ENCODE measurements at places on chromosomes 2 and 18. TPM values are rescaled to one million over a fixed set of nuclear protein-coding genes. Genes with fewer than 3 reads are reported as not detected.

DNA sequence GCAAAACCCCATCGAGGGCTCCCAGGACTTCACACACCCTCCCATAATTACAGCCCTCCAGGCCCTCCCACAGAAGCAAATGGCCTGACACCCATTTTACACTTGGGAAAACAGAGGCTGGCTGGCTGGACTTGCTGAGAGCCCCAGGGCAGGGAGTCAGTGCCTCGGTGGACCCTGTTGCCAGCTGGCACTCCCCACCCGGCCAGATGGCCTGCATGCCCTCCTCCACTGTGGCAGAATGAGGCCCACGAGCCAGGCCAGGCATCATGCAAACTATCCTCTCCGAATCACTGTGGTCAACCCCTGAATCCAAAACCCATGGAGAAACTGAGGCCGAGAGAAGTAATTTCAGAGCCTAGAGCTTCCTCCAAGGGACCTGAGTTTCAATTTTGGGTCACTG lies 129.7 kb downstream of the SMAD2 start:
- H3K36me3 ChIP-seq = no peaks in the 10 kb centered on the region
- H3K27me3 ChIP-seq = no peaks in the 10 kb centered on the region
- H3K27ac ChIP-seq = no peak overlapping the region
- no peaks in the 10 kb centered on the region for H3K4me1 ChIP-seq
- no peak for DNase-seq
- H3K4me3 ChIP-seq = no peak overlapping the region

GRCh38 chr2:156436497-156437085 lies 412 bp downstream of the GPD2 start:
- H3K4me1 ChIP-seq = peaks cover 23% of the 10 kb centered on the region
- peak; percentile 26 for DNase-seq
- no peaks in the 10 kb centered on the region for H3K27me3 ChIP-seq
- peak overlapping the region; percentile 92 for H3K27ac ChIP-seq
- peaks cover 6% of the 10 kb centered on the region for H3K36me3 ChIP-seq
- peak overlapping the region; percentile 94 for H3K4me3 ChIP-seq

- H3K4me1 ChIP-seq = peaks cover 17% of the 10 kb centered on the region
- no peak overlapping the region for H3K27ac ChIP-seq
- no peaks in the 10 kb centered on the region for H3K27me3 ChIP-seq
- H3K4me3 ChIP-seq = no peak overlapping the region
Observed at GRCh38 chr18:63376538-63376937, 9.5 kb upstream of the KDSR start.

GRCh38 chr18:48832938-48833700 lies 117.6 kb downstream of the SMAD7 start:
- H3K36me3 ChIP-seq = no peaks in the 10 kb centered on the region
- H3K27me3 ChIP-seq = no peaks in the 10 kb centered on the region
- DNase-seq = no peak
- H3K4me3 ChIP-seq = peak overlapping the region; percentile 5

- H3K4me1 ChIP-seq = no peaks in the 10 kb centered on the region
- no peaks in the 10 kb centered on the region for H3K36me3 ChIP-seq
- peaks cover 3% of the 10 kb centered on the region for H3K27me3 ChIP-seq
- no peak for DNase-seq
- H3K27ac ChIP-seq = no peak overlapping the region
Observed at GRCh38 chr2:26422947-26423629, 21.4 kb downstream of the DRC1 start.

DNA sequence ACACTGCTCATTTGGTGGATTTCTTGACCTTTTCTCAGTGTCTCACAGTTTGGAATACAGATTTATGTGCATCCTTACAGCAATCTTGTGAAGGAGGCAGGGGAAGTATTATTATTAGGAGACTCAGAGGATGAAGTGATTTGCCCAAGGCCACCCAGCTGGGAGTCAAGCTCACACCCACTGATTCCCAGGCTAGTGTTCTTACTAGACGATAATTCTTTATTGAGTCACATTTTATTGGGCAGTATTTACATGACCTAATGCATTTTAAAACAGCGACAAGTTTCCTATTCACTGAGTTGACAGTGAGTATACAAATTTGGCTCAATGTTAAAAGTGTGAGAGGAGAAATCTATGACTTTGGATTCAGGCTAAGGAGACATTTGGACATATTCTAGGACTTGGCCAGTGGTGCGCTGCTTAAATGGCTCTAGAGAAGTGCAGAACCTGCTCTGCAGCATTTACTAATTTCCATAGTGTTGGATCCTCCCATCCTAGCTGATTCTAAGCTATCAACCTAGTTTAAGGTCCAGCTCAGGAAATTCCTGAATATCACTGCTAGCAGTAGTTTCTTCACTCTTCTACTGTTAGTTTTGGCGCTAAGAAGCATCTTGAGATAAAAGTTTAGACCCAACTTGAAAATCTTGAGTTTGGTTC lies 199.3 kb downstream of the MTX2 start:
- H3K4me1 ChIP-seq = peaks cover 10% of the 10 kb centered on the region
- no peaks in the 10 kb centered on the region for H3K36me3 ChIP-seq
- no peak for DNase-seq

DNA sequence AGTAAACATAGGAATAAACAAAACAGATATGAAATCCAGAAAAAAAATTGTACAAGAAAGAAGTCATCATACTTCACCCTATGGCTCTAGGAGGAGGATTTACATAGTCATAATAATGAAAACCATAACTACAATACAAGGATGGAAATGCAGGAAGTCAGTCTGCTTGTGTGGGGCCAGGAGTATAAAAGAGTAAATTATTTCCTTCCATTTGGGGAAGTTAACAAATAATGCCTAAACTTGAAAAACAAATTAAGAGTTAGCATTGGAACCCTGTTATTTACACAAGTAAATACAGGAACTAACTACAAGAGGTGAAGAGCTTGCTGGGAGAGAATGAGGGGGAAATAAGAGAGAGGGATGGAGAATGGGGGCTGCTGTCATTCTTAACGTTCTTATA lies 15.4 kb downstream of the TMEM163 start:
- H3K4me1 ChIP-seq = peaks cover 16% of the 10 kb centered on the region
- H3K36me3 ChIP-seq = no peaks in the 10 kb centered on the region
- H3K27ac ChIP-seq = no peak overlapping the region

DNA sequence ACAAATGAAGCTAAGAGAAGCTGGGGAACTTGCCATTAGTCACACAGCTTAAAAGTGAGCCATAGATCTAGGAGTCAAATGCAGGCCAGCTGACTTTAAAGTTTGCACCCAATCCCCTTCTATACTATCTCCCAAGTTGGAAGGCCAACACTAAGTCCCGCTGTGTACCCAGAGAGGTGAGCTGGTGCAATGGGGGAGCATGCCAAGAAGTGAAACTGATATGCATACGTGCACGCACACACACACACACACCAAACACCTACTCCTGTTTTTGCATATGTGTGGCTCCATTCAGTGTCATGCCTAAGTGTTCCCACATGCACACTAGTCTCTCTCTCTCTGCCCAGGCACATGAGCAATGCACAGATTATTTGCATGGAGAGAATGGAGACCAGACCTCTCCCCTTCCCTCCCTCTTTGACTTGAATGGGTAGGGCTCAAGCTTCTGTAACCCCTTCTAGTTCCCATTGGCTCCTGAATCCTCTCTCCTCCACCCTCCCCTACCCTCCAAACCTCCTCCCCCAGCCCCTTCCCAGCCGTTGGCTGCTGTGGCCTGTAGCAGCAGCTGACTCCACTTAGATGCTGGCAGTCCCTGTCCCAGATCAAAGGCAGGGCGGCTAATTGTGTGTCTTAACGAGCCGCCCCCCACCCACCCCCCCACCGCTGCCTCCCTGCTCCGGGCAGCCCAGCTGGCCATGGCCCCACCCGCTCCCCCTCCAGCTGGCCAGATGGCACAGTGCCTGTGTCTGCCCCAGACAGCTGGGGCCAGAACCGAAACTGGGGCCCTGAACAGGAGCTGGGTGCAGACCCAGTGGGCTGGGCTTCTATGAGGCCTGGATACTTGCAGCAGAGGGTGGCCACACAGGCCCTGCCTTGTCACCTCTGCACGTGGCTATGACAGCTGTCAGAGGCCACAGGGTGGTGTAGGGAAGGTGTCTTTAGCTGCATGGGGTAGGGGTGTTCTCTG lies 5.6 kb downstream of the WNT10A start:
- H3K27ac ChIP-seq = no peak overlapping the region
- H3K27me3 ChIP-seq = peaks cover 11% of the 10 kb centered on the region
- no peak overlapping the region for H3K4me3 ChIP-seq
- peaks cover 30% of the 10 kb centered on the region for H3K4me1 ChIP-seq
- DNase-seq = no peak

DNA sequence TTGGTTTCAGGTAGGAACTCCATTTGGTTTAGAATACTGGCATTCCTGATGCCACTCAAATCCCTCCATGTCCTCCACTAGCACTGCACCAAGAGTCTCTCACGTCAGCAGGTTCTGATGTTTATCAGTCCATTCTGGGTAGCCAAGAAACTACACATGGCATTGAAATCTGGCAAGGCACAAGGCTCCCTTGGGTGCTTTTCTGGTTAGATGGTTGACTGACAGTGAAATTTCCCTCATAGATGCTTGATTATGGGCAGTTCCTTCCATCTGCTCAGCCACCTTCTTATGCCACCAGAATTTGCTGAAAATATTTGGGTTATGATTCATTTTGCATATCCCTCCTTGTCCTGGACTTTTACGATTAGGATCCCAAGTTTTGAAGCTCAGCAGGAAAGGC lies 32.6 kb downstream of the EDAR start:
- H3K4me1 ChIP-seq = peaks cover 51% of the 10 kb centered on the region
- H3K27ac ChIP-seq = no peak overlapping the region

Gene ZC3H6
- total RNA-seq = 18.7 TPM

DNA sequence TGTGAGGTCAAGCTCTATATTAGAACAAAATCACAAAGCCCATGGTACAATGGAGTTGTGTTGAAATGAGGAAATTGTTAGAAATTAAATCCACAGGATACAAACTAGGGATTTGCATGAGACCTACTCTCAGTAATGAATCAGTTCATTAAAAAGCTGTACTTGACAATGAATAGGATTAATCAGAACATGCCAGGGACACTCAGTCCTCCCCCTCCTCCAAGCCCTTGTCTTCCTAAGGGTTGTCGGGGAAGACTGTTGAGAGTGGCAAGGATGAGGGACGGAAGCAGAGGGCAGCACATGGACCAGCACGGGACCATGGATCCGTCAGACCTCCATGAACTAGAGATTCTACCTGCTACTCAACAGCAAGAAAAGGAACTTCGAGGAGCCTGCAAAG lies 39.8 kb downstream of the SPRED2 start:
- peaks cover 30% of the 10 kb centered on the region for H3K4me1 ChIP-seq
- no peak overlapping the region for H3K4me3 ChIP-seq
- no peak for DNase-seq
- H3K36me3 ChIP-seq = no peaks in the 10 kb centered on the region
- H3K27ac ChIP-seq = no peak overlapping the region
- peaks cover 3% of the 10 kb centered on the region for H3K27me3 ChIP-seq

DNA sequence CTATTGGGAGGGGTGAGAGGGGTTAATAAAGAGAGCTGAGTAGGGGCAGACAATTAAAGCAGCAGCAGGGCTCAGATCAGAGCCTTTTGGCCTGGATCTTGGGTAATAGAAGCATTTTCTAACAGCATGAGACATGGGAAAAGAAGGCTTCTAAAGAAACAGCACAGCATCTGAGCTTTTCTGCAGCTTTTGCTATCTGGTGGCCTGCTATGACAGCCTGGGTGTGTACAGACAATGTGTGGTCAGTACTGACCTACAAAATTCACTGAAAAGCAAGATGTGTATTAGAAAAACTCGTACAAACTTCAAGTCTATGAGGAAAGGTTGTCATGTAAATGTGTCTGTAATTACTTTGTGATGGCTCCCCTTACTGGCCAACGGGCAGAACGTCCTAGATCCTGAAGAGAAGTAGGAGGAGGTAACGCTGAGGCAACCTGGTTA lies 95.6 kb downstream of the GALNT3 start:
- no peaks in the 10 kb centered on the region for H3K36me3 ChIP-seq
- H3K4me1 ChIP-seq = no peaks in the 10 kb centered on the region
- H3K27ac ChIP-seq = no peak overlapping the region
- peaks cover 8% of the 10 kb centered on the region for H3K27me3 ChIP-seq

Gene DSC2
- not detected for total RNA-seq

Gene APCDD1
- total RNA-seq = not detected

Gene COLEC12
- total RNA-seq = not detected

DNA sequence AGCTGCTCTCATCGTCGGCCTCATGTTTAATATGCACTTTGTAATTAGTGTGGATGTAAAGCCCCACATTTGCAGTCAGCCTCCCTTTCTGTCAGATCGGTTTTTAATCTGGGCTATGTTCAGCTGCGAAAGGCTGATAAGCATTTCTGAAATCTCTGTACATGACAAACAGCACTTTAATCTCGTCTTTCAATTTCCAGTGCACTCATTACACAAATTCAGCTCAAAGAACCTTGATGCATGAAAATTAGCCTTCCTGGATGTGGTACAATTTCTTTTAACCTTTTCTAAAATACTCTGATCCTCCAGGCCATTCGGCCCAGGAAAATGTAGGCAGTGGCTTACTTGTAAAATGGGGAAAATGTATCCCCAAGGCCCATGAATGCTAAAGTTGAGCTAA lies 265.1 kb downstream of the RND3 start:
- no peak for DNase-seq
- H3K4me3 ChIP-seq = no peak overlapping the region
- H3K4me1 ChIP-seq = no peaks in the 10 kb centered on the region
- H3K36me3 ChIP-seq = no peaks in the 10 kb centered on the region

Gene CCDC102B
- 1.3 TPM for total RNA-seq

Gene C1GALT1C1L
- not detected for total RNA-seq

Gene CRIM1
- 3.1 TPM for total RNA-seq

- H3K27me3 ChIP-seq = no peaks in the 10 kb centered on the region
- DNase-seq = no peak
- no peaks in the 10 kb centered on the region for H3K4me1 ChIP-seq
Observed at GRCh38 chr2:52936029-52936428, 831.6 kb upstream of the CHAC2 start.

- H3K36me3 ChIP-seq = no peaks in the 10 kb centered on the region
- H3K4me3 ChIP-seq = no peak overlapping the region
- no peak for DNase-seq
- no peak overlapping the region for H3K27ac ChIP-seq
- H3K27me3 ChIP-seq = no peaks in the 10 kb centered on the region
- no peaks in the 10 kb centered on the region for H3K4me1 ChIP-seq
Observed at GRCh38 chr2:194602750-194603149, 1054.3 kb upstream of the SLC39A10 start.

- H3K27ac ChIP-seq = no peak overlapping the region
- H3K4me3 ChIP-seq = no peak overlapping the region
- no peaks in the 10 kb centered on the region for H3K36me3 ChIP-seq
- DNase-seq = no peak
- no peaks in the 10 kb centered on the region for H3K27me3 ChIP-seq
- no peaks in the 10 kb centered on the region for H3K4me1 ChIP-seq
Observed at GRCh38 chr2:237213315-237214022, 127.8 kb downstream of the COPS8 start.
